Inflammatory macrophage treated with lipopolysaccharide for 4 hours (primary cell): ENCODE measurements at places on chromosomes 5 and 9.
A peak's percentile ranks its signal among the peaks of the same experiment; 100 is the strongest.

- no peak for DNase-seq
Measured at GRCh38 chr5:14184082-14184481, 40.9 kb downstream of the TRIO start.

DNA sequence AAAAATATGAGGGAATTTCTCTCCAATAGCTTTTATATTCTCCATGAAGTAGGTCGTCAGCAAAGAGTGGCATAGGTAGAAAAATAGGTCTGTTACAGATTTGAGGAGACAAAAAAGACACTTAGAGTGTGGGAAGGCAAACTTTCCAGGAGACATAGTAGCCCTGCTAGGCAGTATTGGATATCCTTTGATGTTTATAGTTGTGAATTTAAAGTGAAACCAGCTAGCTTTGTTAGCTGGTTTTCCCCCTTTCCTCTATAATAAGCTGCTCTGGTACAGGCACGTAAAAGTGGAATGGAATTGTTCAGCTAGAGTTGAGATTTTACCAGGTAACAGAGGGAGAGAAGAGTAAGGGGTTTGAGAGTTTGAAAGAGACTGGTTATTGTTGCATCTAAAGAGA, 17.1 kb upstream of the APC start:
- no peak for DNase-seq

DNA sequence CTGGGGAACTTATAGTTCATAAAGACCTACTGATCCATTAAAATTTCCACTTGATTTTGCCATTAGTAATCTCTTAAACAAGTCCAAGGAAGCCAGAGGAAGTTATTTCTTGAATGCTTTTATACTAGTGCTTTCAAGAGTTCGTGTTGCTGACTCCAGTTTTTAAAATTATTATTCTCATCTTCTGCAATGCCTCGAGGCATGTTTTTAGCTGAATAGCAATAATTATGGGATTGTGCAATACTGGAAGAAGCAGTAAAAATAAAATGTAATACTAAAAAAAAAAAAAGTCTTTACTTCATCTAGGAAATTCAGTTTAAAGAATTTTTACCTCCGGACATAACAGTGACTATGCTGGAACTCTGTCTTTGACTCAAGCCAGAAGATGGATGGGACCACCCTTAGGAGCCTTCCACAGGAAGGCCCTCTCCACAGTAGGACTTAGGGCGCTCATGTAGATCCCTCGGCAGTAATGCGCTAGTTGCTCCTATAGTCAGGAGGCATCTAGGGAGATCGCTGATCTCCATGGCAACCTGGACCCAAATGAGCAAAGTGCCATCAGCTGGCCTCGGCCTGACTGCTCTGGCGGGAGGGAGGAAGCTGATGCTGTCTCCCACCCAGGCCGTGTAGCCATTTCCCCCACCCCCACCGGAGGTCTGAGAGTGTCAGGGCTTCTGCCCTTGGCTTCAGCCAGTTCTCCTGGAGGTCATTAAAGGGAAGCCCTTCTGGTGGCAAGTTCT, 56.7 kb downstream of the DAPK1 start:
- peak; percentile 73 for DNase-seq

DNA sequence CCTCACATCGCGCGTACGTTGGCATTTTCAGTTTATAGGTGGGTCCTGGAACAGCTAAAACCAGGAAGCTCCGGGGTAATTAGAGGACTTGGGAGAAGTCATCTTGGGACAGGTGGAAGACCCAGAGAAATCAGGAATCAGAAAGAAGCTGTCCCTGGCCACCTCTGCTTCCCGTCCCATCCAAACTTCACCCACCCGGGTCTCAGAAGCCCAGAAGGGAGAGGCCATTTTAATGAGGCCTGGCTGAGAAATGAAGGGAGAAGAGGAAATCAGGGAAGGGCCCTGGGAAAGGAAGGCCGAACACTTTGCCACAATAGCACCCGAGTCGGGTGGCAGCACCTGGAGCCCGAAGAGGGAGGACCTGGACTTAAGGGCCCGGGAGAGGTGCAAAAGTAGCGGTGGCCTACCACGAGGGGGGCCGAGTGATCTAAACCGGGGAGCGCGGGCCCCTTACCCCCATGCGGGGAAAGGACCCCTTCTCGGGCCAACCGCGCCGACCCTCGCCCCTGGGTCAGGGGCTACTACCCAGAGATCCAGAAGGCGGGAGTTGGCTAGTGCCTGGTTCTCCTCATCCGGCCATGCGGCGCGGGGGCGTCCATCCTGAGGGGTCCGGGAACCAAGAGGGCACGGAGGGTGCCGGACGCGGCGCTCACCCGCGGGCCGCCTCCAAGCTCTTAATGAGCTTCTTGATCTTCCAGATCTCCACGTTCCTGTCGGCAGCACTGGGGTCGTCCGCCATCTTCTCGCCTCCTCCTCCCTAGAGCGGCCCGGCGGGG, 668 bp downstream of the ETF1 start:
- DNase-seq = no peak

DNA sequence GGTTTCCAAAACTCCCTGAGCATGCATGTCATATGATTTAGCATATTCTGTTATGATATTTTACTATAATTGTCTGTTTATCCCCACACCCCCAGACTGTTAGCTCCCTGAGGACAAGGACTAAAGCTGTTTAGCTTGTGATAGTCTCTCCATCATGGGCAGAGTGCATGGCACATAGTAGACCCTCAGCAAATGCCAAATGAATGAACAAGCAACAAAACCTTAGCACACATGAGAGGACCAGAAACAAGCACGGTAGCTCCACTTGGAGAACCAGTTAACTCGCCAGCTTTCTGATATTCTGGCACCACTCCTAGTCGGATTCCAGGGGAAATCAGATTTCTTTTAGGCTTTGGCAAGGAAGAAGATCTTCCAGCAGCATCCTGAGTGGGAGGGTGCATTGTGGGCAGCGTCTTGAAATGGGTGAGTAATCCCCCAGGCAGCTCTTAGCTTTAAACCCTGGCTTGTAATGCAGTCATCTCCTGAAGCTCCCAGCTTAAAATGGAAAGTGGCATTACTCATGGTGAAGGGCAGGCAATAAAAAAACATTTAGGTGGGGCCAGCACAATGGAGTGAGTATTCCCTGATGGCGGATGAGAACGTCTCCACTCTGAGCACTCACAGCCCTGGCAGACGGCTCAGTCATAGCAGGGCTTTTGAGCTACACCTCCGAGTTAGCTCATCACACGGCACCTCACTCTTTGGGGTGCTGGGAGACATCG, 41.1 kb downstream of the FGF1 start:
- no peak for DNase-seq

GRCh38 chr5:105740242-105740641, 1930.5 kb downstream of the EFNA5 start:
- no peak for DNase-seq

DNA sequence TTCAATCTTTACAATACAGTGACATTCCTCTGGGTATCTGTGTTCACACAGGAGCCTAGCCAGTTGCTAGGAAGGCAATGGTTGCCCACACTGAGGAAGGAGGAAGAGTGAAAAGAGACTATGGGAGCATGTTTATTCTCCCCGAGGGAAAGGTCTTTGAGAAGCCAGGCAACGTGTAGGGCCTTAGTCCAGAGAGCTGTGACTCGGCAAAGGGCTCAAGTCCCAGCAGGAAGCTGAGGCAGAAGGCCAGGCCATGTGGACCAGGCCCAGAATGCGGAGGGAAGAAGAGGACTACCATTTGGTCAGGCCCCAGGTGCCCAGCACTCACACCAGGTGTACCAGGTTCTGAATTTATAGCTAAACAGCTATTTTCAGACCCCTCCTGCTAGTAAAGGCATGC, 136.6 kb upstream of the DMAC1 start:
- no peak for DNase-seq

DNA sequence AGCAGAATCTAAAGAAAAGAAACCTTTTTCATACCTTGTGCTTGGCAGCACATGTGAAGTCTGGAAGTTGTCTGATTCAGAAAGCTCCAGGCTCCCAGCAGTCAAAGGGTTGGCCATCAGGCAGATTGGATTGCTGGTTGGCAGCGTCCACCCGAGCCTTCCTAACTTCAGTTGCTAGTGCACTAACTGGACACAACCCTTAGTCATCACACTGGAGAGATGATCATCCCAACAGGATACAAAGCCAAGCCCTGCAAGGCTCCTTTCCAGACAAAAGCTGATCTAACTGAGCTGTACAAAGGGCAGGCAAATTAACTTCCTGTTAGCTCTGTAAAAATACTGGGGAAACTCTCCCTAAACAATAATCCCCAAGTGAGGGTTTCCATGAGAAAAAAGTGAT, 185.6 kb downstream of the SNX18 start:
- peak; percentile 23 for DNase-seq

GRCh38 chr9:6673326-6674025, 27.9 kb upstream of the GLDC start:
- no peak for DNase-seq

GRCh38 chr5:155290937-155291336, 277.4 kb downstream of the KIF4B start:
- DNase-seq = no peak

DNA sequence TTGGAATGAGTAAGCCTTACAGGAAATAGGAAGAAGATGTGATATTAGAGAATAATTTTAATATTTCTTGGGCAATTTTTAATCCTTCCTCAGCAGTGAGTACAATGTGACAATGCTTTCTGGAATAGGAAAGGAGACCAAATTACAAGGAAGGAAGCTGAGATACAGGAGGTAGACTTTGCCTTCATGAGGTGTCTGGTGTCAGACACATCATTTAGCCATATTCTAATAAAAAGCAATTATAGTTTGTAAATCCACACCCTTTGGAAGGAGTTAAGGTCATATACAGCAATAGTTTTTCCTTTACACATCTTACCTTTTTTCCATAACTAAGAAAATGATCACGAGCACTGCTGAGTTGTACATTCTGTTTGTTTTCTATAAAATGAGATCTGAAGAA, 390.4 kb downstream of the SH3GL2 start:
- no peak for DNase-seq

GRCh38 chr5:126961702-126962101, 68.7 kb downstream of the MARCHF3 start:
- peak; percentile 12 for DNase-seq

DNA sequence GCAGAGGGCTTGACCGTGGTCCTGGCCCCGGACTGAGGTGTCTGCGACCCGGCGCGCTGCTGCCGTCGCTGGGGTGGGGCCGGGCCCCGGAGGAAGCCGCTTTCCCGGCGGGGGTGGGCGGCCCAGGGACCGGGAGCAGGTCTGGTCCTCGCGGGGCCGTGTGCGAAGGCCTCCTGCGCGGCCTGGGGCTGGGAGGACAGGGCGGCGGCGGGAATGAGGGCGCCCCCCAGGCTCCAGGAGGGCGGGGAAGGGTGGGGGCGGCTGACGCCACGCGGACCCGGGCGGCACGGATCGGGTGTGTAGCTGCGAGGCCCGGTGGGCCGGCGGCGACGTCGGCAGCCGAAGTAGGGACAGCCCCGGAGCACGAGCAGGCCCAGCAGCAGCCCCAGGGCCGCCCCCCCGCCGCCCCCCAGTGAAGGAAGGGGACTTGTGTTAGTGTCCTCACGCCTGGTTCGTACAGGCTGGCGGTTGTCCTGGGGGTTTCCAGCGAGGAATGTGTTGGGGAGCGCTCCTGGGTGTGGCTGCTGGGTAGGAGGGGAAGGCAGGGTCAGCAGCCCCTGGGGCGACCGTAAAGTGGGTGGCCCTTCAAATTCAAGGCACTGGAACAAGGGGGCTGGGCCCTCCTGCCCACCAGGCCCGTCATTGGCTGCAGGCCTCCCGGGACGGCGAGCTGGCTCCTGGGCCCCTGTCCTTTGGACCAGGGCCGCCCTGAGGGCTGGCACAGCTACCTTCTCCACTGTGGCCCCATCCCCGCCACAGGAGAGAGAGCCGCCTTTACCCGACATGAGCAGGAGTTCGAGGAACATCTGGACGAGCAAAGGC, 597 bp upstream of the TMEM250 start:
- DNase-seq = no peak

DNA sequence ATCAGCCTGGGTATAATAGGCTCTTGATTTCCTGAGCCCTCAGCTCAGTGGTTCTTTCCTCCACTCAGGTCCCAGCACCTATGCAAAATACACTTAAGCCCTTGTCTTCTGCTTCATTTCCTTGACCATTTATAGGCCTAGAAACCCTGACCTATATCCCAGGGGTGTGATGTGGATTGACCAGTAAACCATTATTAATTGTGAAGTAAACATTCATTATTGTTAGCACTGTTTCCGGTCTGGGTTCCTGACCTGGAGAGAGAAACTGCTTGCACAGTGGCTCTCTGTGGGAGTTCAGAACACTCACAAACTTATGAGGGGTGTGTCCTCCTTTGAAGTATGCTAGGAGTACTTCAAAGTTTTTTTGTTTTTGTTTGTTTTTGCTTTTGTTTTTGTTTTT, 19.6 kb upstream of the TOMM5 start:
- DNase-seq = no peak

DNA sequence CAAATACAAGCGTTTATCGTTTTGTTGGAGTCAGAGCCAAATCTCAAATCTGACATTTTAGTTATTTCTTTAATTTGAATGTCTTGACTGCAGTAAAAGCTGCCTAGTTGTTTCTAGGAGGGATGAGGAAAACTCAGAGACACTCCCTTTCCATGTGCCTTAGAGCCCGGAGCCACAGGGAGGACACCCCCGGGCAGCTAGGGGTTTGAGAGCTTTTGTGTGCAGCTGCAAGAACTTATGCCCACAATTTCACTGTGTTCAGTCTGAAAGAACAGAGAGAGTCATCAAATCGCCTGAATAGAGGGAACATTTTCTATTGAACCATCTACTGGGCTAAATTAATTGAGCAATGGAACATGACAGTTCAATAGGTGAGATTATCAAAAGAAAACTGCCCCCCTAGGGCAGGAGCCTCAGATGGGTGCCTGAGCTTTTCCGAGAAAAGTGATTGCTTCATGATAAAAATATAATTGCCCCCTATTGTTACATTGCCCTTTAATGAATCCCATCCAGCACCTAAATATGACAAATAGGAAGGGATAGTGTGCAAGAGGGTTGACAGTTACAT, 709.3 kb upstream of the RGMB start:
- DNase-seq = no peak

DNA sequence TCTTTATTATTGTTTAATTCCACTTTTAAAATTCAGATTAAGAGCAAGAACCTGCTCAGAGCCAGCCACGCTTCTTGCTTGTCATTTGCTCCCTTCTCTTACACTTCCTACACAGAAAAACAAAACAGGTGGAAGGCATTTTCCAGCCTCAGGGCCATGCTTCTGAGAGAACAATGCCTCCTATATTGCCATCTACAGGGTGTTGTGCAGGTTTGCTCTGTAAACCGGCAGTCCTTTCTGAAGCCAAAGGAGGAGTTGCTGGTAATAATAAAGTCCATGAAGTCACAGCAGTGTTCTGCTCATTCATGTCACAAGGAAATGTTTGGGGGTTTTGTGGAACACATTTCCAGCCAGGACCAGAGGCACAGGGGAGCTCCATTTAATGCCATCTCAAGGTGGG, 16.1 kb upstream of the PRLR start:
- DNase-seq = no peak

GRCh38 chr9:133990366-133991213, 1.5 kb downstream of the VAV2 start:
- no peak for DNase-seq
